ENCODE measurements at places on chromosomes 3 and 15.

DNA sequence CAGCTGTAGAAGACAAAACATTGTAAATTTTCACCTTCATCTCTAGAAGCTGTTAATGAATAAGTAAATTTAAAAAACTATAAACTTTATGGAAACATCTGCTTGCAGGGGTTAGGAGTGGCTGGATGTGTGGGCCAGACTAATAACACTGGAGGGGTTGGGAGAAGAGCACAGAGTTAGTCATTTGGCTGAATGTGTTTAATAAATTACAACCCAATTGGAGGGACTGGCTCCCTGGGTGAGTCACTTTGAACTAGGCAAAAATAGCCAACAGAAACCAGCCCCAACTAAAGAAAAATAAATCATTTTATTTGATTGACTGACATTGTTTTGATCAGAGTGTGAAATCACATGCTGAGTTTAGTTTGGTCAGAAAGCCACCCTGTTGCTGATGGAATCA is 21.8 kb downstream of the DGKG start:
- no peak for DNase-seq

- no peak for DNase-seq
Measured at GRCh38 chr3:19190602-19191001, 42.3 kb downstream of the KCNH8 start.

DNA sequence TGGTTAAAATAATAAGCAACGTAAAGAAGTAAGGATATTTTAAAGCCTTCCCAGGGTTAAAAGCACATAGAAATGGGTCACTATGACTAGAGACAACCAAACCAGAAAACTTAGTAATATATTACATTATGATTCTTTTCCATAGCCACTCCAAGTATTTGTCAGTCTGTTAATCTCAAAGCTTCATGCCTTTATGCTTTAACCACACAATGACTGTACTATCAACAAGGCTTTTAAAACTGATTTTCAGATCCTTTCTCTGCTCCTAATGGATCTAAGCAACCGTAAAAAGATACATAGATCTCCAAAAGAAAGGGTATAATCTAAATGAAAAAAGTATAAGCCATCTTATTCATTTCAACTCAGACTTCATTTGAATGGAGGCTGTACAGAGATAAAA is 14.4 kb downstream of the SECISBP2L start:
- no peak for DNase-seq

DNA sequence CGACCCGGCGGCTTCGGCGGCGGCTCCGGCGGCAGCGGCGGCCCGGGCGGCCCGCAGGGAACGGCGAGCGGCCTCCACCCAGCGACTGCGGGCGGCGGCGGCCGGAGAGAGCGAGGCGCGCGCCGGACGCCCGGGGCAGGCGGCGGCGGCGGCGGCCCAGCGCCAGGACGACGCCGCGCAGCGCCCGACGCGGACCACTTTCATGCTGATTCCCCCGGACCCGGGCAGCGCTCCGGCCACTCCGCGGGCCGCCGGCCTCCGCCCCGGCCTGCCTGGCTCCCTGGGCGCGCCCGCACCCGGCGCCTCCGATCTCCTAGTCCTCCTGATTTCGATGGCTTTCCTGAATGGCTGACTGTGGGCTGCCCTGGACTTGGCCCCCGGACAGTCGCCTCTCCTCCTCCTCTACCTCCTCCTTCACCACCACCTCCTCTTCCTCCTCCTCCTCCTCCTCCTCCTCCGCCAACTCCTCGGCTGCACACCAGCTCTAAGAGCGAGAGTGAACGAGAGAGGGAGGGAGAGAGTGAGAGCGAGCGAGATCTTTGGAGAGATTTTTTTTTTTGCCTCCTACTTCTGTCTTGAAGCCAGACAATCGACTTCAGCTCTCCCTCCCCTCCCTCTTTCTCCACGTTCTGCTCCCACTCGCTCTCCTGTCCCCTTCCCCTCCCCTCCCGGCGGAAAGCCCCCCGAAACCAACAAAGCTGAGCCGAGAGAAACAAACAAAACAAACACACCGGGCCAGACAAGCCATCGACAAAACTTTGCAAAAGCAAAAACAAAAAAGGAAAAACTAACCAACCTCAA is 844 bp downstream of the NR2F2 start:
- DNase-seq = no peak

DNA sequence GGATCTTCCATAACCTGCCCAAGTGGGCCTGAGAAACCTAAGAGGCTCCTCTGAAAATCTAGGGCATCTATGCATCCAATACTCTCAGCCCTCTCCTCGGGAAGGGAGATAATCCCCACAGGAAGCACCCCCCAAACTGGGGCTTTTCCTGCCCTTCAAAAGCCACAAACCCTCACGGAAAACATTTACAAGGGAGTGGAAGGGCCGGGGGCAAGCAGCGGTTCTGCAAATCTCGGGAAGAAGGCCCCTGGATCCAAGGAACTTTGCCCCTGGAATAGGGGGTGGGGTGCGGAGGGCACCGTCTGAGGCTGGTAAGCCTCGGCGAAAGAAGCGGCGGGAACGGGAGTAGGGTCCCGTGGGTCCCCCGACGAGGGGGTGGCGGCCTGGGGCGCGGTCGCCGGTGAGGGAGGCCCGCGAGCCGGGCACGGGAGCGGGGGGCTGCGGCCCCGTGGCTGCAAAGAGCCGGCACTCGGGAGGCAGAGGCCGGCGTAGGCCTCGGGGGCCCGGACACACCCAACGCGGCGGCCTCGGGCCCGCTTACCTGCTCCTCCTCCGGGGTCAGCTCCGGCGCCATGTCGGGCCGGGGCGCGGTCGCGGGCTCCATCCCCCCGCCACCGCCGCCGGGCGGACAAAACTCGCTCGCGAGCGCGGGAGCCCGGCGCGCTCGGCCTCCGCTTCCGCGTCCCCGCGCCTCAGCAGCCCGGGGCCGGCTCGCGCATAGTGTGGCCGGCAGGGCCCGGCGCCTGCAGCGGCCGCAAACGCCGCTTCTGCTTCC is 755 bp downstream of the PTPN9 start:
- no peak for DNase-seq

DNA sequence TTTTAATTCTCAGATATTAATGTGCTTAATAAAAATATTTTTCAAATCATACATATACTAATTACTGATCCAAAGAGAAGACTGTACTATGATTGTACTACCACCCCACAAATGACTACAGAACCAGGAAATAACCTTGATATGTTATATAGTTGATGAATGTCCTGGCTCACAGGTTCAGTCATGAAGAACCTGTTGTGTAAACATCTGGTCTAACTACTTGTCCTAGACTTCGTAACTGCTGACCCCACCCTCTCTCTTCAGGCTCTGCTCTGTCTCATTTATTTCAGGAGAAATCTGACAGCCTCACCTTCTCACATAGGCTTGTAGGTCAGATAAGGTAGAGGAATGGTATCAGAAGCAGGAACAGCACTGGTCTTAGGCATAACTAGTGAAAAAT is 14.7 kb upstream of the CSTA start:
- no peak for DNase-seq
